Left lung (tissue), 14 donors: ENCODE measurements at places on chromosomes 11 and 22. TPM values are rescaled to one million over a fixed set of nuclear protein-coding genes. Genes with fewer than 3 reads are reported as not detected.

The PARVB gene
- 53.7 TPM for total RNA-seq

The OR4C3 gene
- not detected for total RNA-seq

DNA sequence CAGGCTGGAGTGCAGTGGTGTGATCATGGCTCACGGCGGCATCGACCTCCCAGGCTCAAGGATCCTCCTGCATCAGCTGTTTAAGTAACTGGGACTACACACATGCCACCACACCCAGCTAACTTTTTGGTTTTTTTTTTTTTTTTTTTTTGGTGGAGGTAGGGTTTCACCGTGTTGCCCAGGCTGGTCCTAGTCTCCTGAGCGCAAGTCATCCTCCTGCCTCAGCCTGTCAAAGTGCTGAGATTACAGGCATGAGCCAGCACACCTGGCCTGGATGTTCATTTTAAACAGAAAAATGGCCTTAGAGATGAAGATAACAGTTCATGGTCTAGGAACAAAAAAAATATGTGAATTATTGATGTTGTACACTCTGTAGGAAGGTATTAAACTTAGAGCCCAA, 13.6 kb upstream of the SLC25A18 start:
- no peak for DNase-seq

DNA sequence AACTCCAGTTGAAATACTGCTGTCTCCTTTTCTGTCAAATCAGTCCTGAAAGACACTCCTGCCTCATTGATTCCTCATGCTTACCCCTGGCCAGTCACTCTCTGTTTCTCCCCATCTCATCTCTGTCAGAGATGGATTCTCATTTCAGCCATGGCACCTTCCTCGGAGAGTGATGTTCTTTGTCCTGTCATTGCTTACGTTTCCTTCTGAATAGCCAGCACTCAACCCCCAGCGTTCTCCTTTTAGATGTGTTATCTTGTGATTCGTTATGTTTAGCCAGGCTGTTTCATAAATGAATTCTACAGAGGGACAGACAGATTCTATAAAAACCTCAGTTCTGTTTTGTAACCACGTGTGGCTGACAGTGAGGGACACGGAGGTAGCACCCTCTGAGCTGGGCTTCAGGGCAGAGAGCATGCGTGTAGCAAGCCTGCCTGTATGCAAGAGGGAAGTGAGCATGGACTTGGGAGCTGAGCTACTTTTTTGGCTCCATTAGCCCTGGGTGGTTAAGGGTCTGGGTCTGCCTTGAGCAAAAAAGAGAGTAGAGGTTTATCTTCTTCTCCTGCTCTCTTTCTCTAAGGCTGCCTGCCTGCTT, 354.6 kb downstream of the DDX10 start:
- DNase-seq: no peak

The YDJC gene
- total RNA-seq: 13.1 TPM

GRCh38 chr11:1422481-1422880, 32.7 kb downstream of the BRSK2 start:
- no peak for DNase-seq

GRCh38 chr11:14904745-14905103, 12.7 kb upstream of the CYP2R1 start:
- DNase-seq: peak; percentile 84

DNA sequence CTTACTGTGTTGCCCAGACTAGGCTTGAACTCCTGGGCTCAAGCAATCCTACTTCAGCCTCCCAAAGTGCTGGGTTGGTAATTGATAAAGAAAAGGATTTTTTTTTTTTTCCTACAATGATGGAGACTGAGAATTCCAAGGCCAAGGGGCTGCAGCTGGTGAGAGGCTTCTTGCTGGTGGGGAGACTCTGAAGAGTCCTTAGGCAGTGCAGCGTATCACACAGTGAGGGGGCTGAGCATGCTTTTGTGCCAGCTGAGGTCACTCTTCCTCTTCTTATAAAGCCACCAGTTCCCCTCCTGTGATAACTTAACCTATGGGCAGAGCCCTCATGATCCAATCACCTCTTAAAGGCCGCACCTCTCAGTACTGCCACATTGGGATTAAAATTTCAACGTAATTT, 28.2 kb upstream of the CCDC81 start:
- no peak for DNase-seq

DNA sequence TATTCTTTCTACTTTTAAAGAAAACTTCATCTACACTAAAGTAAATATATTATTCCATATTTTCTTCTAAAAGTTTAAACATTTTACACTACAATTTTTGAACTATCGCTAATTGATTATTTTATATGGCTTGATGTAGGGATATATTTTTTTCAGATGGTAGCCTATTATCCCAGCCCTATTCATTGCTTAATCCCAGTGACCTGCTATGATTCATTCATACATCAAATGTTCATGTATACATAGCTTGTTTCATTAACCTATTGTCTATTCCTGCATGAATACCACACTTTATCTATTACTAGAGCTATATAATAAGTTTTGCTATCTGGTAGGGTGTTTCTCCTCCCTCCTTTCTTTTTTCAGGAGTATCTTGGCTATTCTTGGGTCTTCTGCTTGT, 5.0 kb upstream of the ROBO4 start:
- no peak for DNase-seq

- no peak for DNase-seq
Observed at GRCh38 chr22:28473258-28473657, 206.4 kb downstream of the TTC28 start.

DNA sequence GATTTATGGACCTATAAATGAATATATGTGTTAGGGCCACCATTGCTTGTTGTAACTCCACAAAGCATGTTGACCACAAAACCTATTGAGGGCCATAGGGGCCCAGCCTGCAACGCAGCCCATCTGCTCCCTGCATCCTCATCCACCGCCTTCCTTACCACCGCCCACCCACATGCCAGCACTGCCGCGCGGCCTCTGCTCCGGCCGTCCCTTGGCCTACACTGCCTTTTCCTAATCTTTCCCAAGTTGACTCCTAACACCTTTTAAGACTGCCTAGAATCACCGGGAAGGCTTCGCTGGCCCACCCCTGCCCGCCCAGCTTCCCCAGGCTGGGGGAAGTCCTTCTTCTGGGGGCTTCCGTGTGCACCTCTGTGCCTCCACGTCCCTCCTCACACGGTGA, 55.0 kb downstream of the SNX19 start:
- no peak for DNase-seq

The SEZ6L gene
- total RNA-seq: 0.09 TPM

DNA sequence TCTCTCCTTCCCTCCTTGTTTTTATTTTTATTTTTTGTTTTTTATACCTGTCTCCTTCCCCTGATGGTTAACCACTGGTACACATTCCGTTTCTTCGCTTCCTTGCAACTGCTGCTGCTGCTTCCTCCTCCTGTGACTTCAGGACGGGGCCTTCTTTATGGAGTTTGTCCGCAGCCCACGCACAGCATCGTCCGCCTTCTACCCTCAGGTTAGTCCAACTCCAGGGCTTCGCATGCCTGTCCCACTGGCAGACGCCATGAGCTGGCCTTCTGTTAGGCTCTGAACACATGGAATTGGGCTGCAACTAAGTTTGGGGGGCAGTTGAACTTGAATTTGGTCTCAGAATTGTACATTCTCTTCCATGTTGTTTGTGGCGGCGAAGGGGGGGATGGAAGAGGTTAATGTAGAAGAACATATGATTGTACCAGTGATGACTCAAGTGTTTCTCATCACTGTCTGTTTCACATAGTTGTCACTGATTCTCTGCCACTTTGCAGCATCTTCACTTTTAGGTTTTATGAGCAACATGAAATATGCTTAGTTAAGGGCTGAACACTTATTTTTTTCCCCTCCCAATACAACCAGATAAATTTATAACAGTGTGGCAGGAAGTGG, 83.0 kb upstream of the YWHAH start:
- DNase-seq: no peak

DNA sequence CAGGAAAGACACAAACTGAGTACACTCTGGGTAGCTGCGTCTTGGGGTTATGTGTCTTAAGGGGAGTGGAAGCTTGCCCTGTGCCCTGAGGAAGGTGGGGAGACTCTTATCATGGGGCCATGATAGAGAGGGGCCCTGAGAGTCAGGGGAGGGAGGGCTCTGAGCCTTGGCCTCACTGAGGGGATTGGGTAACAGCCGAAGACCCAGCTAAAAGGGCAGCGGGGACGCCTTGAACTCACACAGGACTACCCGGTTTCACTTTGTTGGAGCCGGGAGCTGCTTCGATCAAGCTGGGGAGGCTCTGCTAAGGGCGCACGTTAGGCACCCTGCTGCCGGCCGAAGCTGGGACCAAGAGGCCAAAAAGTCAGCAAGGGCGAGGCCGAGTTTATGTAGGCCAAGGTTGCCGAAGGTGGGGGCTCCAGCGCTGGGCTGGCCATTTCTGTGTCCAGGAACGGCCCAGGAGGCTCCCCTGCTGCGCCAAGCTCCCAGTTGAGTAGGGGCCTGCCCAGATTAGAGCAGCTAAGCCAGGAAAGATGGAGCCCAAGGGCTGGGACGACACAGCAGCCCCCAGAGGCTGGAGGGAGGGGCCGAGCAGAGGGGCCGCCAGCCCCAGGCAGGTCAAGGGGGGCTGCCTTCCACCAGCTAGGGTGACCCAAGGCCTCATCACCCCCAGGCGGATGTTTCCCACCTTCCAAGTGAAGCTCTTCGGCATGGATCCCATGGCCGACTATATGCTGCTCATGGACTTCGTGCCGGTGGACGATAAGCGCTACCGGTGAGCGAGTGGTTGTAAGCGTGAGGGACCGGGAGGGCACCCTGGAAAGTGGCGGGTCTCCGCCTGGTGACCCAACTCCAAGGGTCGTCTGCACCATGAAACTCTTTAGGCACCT, 2.2 kb downstream of the TBX1 start:
- DNase-seq: no peak

- DNase-seq: no peak
Observed at GRCh38 chr11:122138744-122139594, 23.0 kb upstream of the BLID start.

DNA sequence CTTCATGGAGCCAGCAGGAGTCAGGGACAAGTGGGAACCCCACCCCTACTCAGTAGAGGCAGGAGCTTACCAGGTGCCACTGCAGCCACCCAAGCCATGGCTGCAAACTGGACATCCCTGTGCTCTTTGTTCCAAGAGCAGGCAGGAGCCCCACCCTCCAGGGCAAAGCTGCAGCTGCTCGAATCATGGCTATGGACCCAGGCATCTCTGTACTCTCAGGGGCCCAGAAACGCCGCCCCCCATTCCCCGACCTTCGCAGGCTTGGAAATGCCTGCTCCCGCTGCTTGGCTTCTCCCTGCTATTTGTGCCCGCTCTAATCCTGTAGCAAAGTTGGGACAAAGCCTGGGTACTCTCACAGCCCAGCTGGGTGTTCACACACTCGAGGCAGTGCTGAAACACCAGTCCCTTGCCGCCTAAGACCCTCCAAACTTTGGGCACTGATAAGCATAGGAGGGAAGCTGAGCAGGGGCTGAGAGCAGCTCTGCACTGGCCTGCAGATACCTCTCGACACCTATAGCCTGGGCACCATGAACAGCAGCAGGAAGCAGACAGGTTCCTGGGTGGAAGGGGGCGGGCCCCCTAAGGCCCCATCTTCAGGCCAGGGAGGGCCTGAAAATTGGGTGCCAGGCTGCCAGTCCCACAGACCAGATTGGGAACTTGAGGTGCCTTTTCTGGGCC, 402.4 kb downstream of the LRRC4C start:
- DNase-seq: peak; percentile 59

- DNase-seq: peak; percentile 60
Observed at GRCh38 chr11:2114430-2115241, 24.6 kb downstream of the IGF2 start.

The BTG4 gene
- total RNA-seq: not detected

DNA sequence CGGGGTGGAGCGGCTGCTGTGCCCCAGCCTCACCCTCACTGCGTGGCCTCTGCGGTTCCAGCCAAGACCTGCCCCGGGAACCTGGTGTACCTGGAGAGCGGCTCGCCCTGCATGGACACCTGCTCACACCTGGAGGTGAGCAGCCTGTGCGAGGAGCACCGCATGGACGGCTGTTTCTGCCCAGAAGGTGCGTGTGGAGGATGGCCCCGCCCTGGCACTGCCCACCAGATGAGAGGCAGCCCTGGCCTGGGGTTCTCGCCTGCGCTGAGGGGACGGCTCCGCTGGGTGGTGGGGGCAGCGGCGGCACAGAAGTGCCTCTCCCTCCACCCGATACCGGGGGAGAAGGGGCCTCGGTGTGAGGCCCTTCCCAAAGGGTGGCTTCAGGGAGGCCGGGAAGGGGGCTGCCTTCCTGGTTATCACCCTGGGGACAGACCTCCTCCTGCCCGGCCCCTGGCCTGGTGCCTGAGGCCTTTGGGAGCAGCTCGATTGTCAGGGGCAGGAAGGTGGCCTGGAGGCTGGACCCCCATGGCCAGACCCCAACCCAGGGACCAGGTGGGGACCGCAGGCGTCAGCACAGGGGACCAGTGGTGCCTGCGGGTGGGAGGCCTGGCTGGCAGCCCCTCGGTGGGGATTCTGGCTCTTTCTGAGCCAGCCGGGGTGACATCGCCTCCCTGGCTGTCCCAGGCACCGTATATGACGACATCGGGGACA, 7.1 kb downstream of the MUC2 start:
- peak; percentile 27 for DNase-seq

The MS4A18 gene
- not detected for total RNA-seq

DNA sequence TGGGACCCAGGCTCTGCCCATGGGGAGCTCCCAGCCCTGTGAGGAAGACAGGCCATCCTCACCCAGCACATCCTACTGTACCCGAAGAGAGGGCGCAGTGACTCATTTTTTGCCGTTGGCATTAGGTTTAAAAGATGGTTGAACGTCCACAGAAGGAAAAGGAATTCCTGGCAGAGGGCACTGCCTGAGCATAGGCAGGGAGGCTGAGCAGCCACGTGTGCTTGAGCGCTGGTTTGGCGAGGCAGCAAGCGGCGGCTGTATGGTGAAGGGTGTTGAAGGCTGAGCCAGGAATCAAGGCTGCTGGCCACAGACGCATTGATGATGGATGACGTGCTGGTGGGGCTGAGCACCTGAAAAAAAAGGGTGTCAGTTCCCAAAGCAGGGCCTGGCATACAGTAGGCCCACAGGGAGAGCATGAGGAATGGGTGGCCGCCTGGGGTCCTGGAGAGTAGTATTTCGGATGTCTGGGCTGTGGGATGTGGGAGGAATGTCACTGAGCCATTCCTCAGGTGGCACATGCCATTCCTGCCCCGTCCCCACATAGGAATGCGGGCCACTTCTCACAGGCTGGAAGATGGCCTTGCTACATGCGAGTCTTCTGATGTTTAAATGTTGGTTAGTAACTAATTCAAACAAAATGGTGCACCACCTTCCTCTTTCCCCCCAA, 112.5 kb downstream of the KIAA1671 start:
- no peak for DNase-seq

DNA sequence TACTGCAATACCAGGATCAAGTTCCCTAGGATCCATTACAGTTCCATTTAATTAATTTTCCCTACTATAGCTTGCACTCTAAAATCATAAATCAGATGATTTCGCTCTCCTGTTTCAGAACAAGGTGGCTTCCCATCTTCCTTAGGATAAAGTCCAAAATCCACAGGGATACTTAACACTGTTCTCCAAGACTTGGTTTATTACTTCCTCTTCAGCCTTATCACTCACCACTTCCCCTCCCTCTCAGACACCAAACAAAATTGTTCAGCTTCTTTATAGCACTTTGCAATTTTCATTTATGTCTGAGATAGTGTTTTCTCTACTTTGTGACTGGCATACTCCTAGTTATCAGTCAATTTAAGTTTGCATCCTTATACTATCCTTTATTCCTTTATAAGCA, 124.6 kb downstream of the GRIA4 start:
- DNase-seq: no peak

- no peak for DNase-seq
Observed at GRCh38 chr11:103867481-103867880, 169.0 kb upstream of the DDI1 start.
